Occipital lobe (tissue), 3 donors: ENCODE measurements at places on chromosomes 2 and 18. TPM values are rescaled to one million over a fixed set of nuclear protein-coding genes. Genes with fewer than 3 reads are reported as not detected.

DNA sequence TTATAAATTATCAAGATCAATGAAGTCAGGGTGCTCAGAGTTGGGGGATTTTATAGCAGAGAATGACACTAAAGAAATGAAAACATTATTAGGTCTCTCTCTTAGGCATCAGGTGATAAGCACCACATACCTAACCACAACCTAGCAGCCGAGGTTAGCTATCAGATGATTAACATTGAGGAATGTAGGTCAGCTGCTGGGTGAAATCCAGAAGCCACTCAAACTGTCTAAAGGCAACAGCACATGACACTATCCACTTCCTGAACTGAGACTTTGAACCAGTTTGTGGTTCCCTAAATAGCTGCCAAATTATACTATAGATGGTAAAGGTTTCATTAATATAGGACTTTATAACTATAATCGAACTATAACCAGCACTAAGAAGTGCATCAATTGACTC, 4.7 kb downstream of the EPG5 start:
- DNase-seq, result no peak

DNA sequence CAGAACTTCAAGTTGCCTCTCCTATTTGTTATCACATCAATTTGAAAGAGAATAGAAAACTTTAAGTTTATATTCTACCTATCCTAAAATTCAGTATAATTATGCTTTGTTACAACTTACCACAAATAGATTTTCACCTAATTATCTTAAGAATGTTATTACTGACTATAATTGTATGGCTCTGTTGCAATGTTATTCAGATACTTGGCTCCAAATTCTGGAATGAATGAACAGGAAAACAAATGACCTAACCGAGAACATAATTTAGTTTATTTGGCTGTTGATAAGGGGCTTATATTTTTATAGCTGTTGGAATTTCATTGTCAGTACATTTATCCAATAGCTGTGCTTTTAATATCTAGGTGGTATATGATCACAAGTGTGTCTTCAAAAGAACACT, 173.2 kb upstream of the GULP1 start:
- DNase-seq, result no peak

DNA sequence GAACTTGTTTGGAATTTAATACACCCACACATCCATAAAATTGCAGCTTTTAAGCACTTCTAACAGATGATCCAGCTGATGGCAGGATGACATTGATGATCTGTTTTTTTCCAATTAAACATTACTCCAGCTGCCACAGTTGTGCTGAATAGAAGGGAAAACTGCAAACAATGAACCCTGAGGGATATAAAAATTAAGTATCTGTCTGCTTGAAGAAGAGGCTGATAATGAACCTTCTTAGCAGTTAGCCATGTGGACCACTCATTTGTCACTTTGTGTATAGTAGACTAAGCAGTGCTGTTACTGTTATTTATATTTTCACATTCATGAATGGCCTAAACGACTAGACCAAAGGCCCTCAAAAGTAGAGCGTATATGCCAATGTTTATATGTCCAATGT, 1201.0 kb upstream of the LRRTM1 start:
- DNase-seq, result no peak

DNA sequence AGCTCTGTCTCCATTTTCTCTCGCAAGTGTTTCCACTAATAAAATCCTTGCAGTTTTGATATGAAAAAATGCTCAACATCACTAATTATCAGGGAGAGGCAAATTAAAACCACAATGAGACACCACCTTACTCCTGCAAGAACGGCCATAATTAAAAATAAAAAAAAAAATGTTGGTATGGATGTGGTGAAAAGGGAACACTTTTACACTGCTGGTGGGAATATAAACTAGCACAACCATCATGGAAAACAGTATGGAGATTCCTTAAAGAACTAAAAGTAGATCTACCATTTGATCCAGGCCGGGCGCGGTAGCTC, 49.8 kb upstream of the GREB1L start:
- no peak for DNase-seq

The AQP12B gene
- not detected for total RNA-seq

GRCh38 chr2:71453404-71454220, at the start of gene DYSF:
Gene DYSF, plus strand, starts transcription at chr2:71453561.
- DNase-seq, result no peak

The SPHKAP gene
- total RNA-seq, result 21.2 TPM

DNA sequence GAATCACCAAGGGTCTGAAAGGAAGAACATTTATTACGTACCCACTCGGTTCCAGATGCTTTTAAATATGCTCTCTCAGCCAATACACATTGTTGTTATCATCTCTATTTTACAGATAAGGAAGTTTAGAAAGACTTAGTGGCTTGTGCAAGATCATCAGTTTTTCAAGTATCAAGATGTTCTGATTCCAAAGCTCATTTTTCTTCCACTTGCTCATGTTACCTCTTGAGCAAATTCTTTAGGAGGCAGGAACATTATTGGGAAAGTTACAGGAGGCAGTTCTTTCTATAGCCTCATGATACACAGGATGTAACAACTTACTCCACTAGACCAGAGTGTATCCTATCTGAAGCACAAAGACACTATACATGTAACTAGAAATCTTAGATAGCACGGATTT, 65.0 kb upstream of the MMADHC start:
- DNase-seq, result no peak

- no peak for DNase-seq
Observed at GRCh38 chr2:118846953-118847761, at the start of gene EN1. Gene EN1, minus strand, starts transcription at chr2:118847648. Its CDS starts 481 bp downstream, at chr2:118847167.

The CCBE1 gene
- 44.6 TPM for total RNA-seq

The KLHL14 gene
- 20.3 TPM for total RNA-seq
